HuH-7.5 (cell line): ENCODE measurements at places on chromosomes 1 and 21.

GRCh38 chr1:19439464-19440171 is 45.7 kb downstream of the CAPZB start:
- no peak for DNase-seq

GRCh38 chr1:41315871-41316270 is 45.4 kb upstream of the FOXO6 start:
- DNase-seq = no peak

DNA sequence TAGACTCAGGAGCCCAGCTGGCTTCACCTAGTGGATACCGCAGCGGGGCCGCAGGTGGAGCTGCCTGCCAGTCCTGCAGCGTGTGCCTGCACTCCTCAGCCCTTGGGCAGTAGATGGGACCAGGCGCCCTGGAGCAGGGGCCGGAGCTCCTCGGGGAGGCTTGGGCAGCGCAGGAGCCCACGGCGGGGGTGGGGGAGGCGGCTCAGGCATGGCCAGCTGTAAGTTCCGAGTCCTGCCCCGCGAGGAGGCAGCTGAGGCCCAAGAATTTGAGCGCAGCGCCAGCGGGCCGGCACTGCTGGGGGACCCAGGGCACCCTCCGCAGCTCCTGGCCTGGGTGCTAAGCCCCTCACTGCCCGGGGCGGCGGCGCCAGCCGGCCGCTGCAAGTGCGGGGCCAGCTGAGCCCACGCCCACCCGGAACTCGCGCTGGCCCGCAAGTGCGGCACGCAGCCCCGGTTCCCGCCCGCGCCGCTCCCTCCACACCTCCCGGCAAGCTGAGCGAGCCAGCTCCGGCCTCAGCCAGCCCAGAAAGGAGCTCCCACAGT is 30.9 kb downstream of the UTP25 start:
- DNase-seq = no peak

- no peak for DNase-seq
Observed at GRCh38 chr1:1551524-1552262, 11.3 kb upstream of the TMEM240 start.

- no peak for DNase-seq
Observed at GRCh38 chr1:21152423-21153100, 24.1 kb downstream of the EIF4G3 start.

DNA sequence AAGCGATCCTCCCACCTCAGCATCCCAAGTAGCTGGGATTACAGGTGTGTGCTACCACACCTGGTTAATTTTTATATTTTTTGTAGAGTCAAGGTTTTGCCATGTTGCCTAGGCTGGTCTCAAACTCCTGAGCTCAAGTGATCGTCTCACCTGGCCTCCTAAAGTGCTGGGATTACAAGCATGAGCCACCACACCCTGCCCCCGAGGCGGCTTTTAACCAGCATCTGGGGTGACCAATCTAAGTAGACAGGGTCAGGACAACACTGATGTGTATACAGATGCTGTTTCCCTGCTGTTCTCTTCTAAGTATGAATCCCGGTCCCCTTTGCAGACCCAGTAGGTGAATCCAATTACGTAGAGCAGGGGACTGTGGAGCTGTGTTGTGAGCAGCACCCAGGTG is 23.9 kb downstream of the THAP3 start:
- DNase-seq = no peak

DNA sequence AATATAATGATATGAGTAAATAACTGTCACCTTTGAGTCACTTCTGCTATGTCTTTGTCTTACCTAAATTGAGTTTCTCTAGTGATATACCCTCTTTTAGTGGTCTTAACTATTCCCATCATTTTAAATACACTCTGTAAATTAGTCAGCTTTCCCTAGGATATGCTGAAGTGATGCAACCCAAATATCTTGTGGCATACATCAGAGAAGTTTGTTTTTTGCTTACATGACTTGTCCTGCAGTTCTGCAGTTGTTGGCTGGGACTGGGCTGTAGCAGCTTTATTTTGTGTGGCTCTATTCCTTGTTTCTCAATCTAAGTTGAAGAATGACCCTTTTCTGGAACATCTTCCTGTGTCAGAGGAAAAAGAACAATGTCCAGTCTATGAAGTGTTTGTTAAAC is 76.4 kb downstream of the TTC3 start:
- no peak for DNase-seq

- DNase-seq = peak; percentile 89
Observed at GRCh38 chr1:204072931-204073836, at the start of gene SOX13. Gene SOX13 (plus strand): TSS chr1:204073115. CDS start chr1:204112916, 39,801 bp downstream.

GRCh38 chr1:6897138-6897537 is 111.9 kb downstream of the CAMTA1 start:
- DNase-seq = no peak

GRCh38 chr1:203512848-203513584 is 19.1 kb downstream of the OPTC start:
- peak; percentile 31 for DNase-seq

DNA sequence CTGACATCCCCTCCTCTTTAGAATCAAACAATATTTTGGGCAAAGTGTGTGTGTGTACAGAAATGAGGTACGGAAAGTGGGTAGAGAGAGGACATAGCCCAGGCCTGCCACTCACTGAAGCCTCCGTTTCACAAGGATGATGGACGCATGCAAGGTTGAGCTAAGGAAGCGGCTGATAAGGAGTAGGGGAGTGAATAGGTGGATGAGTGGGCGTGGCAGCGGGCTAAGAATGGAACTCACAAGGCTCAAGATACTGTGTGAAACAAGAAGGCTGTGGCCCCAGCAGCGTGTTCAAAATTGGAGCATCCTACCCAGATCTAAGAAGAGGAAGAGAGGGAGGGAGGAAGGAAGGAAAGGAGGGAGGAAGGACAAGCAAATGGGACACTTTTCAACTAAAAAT is 37.5 kb downstream of the VWA5B1 start:
- no peak for DNase-seq

- no peak for DNase-seq
Observed at GRCh38 chr1:60504206-60504840, 430.8 kb upstream of the C1orf87 start.

GRCh38 chr1:68615312-68615711 is 118.4 kb upstream of the DEPDC1 start:
- no peak for DNase-seq

DNA sequence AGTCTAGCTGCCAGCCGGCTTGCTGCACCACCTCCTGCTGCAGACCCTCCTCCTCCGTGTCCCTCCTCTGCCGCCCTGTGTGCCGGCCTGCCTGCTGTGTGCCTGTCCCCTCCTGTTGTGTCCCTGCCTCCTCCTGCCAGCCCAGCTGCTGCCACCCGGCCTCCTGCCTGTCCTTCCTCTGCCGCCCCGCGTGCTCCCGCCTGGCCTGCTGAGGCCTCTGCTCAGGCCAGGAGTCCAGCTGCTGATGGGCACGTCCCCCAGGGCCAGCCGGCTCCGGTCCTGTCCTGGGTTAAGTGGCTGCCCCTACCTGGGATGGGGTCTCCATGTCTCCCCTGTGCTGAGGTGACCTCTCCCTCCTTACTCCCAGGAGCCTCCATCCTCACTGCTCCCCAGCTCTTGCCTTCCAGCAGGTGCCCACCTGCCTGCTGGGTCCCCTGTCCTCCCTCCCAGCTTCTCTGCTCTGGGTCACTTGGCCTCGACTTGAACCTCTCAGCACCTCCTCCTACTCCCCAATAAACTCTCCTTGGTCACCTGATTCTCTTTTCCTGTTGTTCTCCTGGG is 870 bp downstream of the KRTAP10-8 start:
- DNase-seq = no peak

- no peak for DNase-seq
Observed at GRCh38 chr1:39297551-39297950, 93.1 kb downstream of the MACF1 start.

DNA sequence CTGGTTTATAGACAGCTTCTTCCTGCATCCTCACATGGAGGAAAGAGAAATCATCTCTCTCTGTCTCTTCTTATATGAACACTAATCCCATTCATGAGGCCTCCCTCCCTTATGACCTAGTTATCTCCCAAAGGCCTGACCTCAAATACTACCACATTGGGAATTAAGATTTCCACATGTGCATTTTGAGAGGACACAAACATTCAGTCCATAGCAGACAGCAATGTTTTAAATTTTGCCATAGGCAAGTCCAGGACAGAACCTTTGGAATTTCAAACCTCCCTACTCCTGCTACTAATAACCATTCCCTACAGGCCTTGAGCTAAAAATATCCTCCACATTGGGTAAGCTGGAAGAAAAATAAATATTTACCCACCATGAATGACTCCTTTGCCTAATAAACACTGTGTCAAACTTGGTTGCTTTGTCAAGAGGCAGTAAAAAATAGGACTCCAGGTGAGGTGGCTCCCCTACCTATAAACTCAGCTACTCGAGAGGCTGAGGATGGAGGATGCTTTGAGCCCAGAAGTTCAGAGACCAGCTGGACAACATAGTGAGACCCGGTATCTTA is 113.7 kb downstream of the ZNF281 start:
- peak; percentile 52 for DNase-seq

GRCh38 chr21:21232320-21232719 is 234.1 kb downstream of the NCAM2 start:
- no peak for DNase-seq

- no peak for DNase-seq
Observed at GRCh38 chr1:232599178-232600041, 30.5 kb downstream of the SIPA1L2 start.

GRCh38 chr21:36768496-36768895 is 69.6 kb downstream of the SIM2 start:
- no peak for DNase-seq

DNA sequence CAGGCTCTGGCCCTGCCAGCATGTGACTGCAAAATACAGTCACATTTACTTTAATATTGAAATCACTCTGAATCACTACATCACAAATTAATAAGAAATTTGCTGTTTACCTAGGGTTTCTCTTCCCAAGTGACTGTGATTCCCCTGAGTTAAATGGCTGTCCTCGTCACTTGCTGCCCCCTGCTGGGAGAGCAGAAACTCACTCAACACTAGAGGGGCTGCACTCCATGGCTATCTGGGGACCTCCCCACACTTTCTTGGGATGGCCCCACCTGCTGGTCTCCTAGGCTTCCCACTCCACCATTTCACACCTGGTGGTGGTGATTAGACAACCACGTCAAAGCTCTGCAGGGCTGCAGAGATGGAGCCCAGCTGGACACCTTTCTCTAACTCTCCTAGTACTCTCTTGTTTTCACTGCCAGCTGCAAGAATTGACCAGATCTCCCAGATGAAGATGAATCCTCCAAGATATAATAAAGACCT is 63.4 kb downstream of the CD2 start:
- peak; percentile 63 for DNase-seq

DNA sequence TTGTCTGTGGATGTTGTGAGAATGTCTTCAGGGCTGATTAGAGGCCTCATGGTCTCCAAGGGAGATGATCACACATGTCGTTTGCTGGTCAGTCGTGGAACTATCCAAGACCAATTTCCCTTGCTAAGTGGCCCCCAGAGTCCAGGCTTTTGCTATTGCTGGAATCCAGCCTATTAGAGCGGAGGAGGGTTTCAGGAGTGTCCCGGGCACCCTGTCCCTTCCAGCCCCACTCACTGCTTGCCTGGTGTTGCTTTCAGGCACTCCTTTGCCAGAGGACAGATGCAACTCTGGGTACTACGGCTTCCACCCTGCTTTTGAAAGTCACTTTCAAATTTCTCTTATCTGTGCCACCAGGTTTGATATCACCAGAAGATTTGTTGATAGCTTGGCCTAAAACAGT is 149.1 kb downstream of the NOS1AP start:
- no peak for DNase-seq

- no peak for DNase-seq
Observed at GRCh38 chr1:212600071-212600915, 8.3 kb upstream of the ATF3 start.

- no peak for DNase-seq
Observed at GRCh38 chr1:92872719-92873118, 40.9 kb downstream of the RPL5 start.

GRCh38 chr1:84348759-84349158 is 47.3 kb downstream of the SAMD13 start:
- DNase-seq = no peak

DNA sequence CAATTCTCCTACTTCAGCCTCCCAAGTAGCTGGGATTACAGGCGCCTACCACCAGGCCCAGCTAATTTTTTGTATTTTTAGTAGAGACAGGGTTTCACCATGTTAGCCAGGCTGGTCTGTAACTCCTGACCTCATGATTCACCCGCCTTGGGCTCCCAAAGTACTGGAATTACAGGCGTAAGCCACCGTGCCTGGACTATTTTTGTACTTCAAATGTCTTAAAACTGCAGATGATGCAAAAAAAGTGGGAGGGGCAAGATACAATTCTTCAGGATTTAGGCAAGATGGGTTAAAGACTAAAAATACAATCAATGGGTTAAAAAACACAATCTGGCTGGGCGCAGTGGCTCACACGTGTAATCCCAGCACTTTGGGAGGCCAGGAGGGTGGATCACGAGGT is 4.7 kb downstream of the SCAF4 start:
- no peak for DNase-seq

GRCh38 chr1:177302357-177303044 is 131.7 kb downstream of the BRINP2 start:
- DNase-seq = no peak

GRCh38 chr1:94709891-94710581 is 110.1 kb upstream of the SLC44A3 start:
- DNase-seq = no peak

DNA sequence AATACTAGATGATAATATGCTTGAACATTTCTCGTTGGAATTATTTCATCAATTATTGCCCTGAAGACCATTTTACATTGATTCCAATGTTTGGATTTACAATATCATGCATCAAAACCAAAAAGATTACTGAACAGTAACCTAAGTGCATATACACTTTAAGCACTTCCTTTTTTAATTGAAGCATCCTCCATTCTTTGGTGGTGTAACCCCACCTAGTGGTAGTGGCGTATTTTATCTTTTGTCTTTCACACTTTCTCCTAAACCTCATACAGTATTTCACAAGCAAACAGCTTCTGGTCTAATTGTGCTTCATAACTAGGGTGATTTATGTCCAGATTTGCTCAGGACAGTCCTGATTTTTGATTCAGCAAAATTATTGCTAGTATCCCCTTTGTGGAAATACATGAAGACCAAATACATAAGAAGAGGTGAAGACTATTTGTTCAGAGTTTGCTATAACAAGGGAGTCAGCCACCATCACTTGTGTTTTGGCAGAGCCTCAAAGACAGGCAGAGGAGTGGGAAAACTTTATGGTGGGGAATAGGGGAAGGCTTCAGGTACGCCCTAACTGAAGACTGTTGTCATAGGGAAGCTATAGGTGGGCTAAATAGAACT is 3.4 kb upstream of the NVL start:
- peak; percentile 18 for DNase-seq

- DNase-seq = no peak
Observed at GRCh38 chr1:44505210-44505993, 100.3 kb downstream of the RNF220 start.

DNA sequence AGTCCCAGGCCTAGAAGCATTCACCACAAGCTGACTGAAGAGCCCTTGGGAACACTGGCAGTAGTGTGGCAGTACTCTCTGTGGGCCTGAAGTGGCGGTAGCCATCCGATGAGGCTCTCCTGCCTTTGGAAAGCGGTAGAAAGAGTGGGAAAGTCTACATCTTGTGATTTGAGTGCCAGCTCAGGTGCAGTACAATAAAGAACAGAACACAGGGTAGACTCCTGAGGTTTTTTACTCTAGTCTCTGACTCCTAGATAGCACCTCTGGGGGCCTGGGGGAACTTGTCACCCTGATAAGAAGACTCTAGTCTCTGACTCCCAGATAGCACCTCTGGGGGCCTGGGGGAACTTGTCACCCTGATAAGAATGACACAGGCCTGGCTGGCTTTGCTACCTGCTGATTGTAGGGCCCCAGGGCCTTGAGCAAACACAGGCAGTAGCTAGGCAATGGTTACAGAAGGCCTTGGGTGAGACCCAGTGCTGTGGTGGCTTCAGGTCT is 18.0 kb upstream of the IL20 start:
- no peak for DNase-seq

GRCh38 chr1:33429856-33430691 is 821 bp downstream of the PHC2 start:
- peak; percentile 16 for DNase-seq
